ENCODE measurements at places on chromosomes 2 and 18. TPM values are rescaled to one million over a fixed set of nuclear protein-coding genes. Genes with fewer than 3 reads are reported as not detected.

LIPT1 gene
- total RNA-seq: 3.3 TPM

CELF4 gene
- not detected for total RNA-seq

CETN1 gene
- total RNA-seq: not detected

C2orf78 gene
- not detected for total RNA-seq

NEURL3 gene
- 0.75 TPM for total RNA-seq

MPP4 gene
- not detected for total RNA-seq

TMEM247 gene
- not detected for total RNA-seq

COL4A4 gene
- total RNA-seq: not detected

CHCHD5 gene
- 38.9 TPM for total RNA-seq

GALNT14 gene
- total RNA-seq: 0.27 TPM

ERBB4 gene
- not detected for total RNA-seq

BMP10 gene
- total RNA-seq: not detected

ACTG2 gene
- total RNA-seq: 0.26 TPM

GPBAR1 gene
- 0.78 TPM for total RNA-seq

TMEM163 gene
- 0.21 TPM for total RNA-seq

LOXHD1 gene
- total RNA-seq: not detected

VIT gene
- total RNA-seq: not detected

TM4SF20 gene
- total RNA-seq: not detected

ABCB11 gene
- total RNA-seq: not detected

B3GNT7 gene
- not detected for total RNA-seq
